ENCODE measurements at places on chromosomes 1 and 21.

- DNase-seq = no peak
Measured at GRCh38 chr1:183147735-183148134, 38.3 kb upstream of the LAMC2 start.

DNA sequence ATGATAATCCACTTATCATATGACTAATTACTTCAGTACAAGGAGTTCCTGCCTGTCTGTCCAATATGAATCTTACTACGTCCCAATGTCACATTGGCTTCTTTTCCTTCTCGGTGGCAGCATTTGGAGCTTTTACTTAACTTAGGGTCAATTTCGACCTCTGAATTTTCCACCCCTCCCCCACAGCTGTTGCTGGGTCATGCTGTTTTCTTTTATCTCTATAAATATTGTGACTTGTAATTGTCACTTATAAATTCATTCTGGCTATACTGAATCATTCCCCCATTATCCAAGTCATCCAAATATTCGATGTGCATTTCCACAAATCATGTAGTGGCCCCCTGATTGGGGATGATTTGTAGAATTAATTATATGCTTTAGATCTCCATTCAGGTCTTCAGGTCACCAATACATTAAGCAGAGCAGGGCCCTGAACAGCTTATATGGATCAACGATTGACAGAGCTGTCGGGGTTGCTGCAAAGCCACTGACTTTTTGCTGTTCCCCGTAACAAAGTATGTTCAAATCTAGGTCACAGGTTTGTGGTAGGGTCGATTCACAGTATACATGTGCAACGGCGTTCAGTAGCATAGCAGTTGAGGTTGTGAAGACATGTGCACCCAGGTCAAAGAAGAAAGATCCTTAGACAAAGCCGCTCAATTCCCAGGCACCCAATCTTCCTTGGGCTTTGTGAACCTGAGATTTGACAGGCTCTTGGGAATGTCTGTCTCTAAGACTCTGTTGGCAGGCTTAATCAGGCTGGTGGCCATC is 18.3 kb upstream of the RNU1-4 start:
- peak; percentile 7 for DNase-seq

- DNase-seq = no peak
Measured at GRCh38 chr1:103069201-103069600, 39.1 kb downstream of the COL11A1 start.

GRCh38 chr1:34781071-34781843 is at the start of gene GJB3:
Gene GJB3, plus strand, starts transcription at chr1:34781214. Its CDS starts 3,549 bp downstream, at chr1:34784763.
- DNase-seq = peak; percentile 52

GRCh38 chr1:202085682-202086373 is 36.9 kb upstream of the GPR37L1 start:
- DNase-seq = no peak

DNA sequence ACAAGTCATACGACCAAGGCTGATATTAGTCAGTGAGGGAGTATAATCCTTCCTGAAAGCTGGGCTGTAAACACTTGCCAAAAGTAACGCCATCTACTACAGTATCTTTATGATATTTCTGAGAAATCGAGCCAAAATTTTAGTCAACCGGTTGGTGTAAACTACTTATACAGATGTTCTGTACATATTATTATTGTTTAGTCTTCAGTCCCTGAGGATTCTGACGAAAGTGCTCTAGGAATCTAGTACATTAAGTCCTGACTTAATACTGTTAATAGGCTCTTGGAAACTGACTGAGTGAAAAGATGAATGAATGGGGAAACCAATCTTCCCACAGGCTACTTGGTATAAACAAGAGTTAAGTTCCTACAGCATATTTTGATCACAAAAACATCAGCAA is 274.3 kb downstream of the USP25 start:
- DNase-seq = no peak

DNA sequence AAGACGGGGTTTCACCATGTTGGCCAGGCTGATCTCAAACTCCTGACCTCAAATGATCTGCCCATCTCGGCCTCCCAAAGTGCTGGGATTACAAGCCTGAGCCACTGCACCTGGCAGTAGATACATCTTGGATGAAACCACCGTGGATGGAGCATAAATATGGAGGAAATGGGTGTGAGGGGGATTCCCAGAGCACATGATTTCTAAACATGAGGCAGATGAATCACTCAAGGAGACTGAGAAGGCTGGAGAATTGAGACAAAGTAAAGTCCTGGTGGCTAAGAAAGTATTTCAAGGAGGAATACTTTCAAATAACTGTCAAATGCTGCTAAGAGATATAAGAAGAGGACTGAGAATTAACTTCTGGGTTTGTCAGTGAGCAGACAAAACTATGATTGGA is 5.4 kb upstream of the PGBD5 start:
- no peak for DNase-seq

DNA sequence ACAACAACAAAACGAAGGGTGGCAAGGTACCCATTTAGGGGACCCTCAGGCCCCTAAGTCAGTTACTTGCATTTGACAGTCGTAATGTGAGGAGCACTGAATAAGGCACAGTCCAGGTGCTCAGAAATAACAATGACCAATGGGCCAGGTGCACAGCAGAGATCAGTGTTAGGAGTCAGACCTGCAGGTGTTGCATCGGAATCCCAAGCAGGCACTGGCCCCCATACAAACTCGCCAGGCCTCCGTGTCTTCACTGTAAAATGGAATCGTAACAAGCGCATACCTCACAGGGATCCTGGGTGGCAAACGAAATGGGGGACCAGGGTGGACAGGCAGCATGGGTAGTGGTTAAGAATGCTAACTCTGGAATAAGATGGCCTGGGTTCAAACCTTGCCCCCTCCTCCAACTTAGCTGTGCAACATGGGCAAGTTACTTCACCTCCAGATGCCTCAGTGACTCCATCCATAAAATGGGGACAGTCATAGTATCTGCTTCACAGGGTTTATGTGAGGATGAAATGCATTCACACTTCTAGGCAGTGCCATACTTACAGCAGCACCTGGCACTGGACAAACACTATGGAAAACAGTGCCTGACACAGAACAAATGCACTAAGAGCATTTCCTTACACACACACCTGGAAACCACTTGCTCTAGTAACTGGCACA is 20.2 kb downstream of the RCAN1 start:
- DNase-seq = no peak

DNA sequence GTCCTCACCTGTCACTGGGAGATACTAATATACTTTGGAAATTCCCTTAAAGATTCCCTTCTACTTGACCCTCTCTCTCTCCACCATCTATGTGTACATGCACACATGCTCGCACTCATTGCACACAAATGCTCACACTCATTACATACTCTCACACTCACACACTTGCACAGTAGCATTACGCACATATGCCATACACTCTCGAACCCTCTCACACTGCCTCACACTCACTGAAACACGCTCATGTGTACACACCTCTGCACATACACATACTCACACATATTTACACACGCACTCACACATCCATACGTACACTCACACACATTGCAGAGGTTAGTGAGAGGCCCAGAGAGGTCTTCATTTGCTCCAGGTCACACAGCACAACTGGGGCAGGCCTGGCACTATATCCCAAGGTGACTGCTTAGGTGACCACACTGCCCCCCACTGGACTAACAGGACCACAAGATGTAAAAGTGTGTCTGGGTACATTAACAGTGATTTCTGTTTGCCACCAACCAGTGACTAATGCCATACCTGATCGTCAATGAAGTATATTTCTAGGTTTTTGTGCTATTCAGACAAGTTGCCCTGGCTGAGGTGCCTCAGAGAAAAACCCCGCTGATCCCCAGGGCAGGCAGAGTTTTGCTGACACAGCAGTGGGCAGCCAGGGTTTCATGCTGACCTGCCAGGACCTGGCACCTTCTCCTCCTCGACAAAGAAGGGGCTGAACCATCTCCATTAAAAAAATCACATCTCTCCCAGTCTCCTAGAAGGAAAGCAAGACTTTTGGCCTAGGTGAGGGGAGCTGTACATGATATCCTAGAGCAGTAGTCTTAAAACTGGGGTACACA is 28.5 kb upstream of the CAMK1G start:
- no peak for DNase-seq

- no peak for DNase-seq
Measured at GRCh38 chr1:43592051-43592665, 57.8 kb upstream of the KDM4A start.

DNA sequence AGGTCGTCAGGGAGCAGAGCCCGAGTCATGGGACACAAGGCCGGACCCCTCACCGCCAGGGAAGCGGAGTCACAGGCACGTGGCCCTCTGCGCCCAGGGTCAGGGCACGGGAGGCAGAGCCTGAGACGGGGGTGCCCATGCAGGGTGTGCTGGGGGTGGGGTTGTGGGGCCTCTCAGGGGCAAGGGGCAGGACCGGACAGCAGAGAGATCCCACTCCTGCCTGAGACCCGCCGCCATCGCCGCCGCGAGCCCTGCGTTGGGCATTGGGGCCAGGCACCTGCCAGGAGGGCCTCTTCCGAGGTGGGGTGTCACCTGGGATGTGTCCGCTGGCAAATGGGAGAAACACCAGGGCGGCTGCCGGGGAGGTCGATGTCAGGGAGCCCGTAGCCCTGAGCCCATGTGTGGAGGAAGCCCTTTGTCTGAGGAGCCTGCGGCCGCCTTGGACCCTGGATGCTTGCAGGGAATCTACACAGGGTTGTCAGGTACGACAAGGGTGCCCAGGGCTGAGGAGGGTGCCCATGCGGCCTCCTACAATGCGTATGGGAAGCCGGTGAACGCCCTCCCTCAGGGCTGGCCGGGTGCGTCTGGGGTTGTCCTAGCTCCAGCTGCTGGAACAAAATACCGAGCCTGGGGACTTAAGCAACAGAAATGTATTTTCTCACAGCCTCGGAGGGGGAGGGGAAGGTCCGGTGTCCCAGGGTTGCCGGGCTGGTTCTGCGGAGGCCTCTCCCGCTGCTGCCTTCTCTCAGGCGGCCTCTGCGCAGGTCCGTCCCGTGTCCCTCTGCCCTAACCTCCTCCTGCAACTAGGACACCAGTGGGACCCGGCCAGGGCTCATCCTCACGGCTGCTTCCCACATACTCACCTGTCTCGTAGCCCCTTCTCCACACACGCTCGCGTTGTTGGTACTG is 16.4 kb upstream of the C1orf159 start:
- no peak for DNase-seq

- no peak for DNase-seq
Measured at GRCh38 chr1:19689085-19689757, 24.5 kb downstream of the HTR6 start.

DNA sequence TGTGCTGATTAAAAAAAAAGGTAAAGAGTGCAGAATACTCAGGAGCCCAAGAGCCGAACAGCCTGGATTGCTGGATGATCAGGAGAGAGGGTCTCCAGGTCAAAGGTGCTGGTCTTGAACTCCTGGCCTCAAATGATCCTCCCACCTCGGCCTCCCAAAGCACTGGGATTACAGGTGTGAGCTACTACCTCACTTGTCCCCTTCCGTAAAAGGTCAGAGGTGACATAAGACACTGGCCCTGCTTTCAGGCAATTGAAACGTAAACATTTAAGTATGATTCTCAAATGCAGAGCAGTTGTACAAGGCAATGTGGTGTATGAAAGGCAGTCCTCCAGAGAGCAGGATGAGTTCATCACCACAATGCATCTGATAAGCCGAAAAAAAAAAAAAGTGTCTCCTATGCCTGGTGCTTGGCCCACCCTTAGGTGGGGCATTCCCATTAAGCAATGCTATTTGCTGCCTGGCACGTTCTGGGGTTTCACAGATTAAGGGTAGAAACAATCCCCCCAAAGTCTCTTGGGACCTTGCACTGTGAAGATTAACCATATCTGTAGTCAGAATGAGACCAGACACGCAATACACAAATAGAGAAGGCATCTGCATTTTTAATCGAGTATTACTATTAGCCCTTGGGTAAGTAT is 47.7 kb downstream of the PARP1 start:
- DNase-seq = no peak

- no peak for DNase-seq
Measured at GRCh38 chr1:18948913-18949685, 7.4 kb downstream of the IFFO2 start.

Data from activated naive CD4-positive, alpha-beta T cell treated with anti-CD3 and anti-CD28 coated beads, Interleukin-2, amount 50 U/mL, for 72 hours (primary cell).